Glomerular endothelial cell (primary cell): ENCODE measurements at places on chromosomes 7 and 10.

GRCh38 chr10:48478469-48478868 lies 126.4 kb downstream of the ARHGAP22 start:
- DNase-seq = no peak

DNA sequence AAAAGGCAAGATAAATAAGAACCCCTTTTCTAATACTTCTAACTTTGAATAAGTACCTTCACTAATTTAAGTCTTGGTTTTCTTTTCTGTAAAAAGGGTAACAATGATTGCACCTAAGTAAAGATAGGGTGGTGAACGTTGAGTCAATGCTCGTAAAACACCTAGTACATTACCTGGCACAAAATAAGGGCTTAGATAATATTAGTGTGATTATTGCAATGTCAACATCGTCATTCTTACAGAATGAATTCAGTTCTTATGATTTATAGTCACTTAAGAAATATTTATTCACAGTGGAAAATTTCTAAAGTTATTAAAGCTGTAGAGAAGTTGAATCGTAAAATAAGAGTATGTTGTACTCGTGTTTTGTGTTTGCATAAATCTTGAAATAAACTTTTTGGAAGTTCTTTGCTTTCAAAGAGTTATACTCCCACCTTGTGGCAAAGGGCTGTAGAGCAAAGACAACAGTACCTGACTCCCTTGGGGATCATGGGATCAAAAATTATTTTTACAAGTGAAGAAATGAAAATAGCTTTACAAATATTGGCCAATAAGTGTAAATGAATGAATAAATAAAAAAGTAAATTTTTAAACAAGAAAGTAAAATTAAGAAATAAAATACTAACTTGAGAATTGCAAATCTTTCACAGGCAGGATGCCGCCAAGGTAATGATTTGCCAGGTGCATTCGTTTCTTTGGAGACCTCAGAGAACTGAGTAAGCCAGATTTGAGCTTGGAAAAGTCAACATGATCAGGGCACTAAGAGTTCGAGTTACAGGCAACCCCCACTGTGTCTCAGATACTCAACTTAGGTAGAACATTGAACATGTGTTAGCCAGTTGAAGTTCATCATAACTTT lies 285.8 kb upstream of the CACNA2D1 start:
- peak; percentile 37 for DNase-seq

- DNase-seq = no peak
Observed at GRCh38 chr10:77586719-77587415, 50.7 kb downstream of the KCNMA1 start.

GRCh38 chr10:46175831-46176230 lies 111.0 kb upstream of the ANTXRL start:
- no peak for DNase-seq

DNA sequence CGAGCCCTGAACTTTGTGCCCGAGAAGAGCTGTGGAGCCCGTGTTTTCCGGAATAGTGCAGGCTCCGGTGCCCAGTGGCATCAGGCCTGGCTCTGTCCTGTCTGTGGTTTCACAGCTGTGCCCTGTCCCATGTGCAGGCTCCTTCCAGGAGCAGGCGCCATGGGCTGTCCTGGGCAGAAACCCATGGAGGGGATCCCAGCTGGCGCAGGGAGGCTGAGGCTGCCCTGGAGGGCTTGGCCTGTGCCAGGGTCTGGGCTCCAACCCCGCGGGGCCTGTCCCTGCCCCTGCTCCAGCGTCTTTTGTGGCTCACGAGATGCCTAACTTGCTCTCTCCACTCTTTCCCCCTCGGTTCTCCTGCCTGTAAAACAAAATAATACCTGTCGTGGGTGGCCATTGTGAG lies 23.3 kb upstream of the CRHR2 start:
- DNase-seq = no peak

DNA sequence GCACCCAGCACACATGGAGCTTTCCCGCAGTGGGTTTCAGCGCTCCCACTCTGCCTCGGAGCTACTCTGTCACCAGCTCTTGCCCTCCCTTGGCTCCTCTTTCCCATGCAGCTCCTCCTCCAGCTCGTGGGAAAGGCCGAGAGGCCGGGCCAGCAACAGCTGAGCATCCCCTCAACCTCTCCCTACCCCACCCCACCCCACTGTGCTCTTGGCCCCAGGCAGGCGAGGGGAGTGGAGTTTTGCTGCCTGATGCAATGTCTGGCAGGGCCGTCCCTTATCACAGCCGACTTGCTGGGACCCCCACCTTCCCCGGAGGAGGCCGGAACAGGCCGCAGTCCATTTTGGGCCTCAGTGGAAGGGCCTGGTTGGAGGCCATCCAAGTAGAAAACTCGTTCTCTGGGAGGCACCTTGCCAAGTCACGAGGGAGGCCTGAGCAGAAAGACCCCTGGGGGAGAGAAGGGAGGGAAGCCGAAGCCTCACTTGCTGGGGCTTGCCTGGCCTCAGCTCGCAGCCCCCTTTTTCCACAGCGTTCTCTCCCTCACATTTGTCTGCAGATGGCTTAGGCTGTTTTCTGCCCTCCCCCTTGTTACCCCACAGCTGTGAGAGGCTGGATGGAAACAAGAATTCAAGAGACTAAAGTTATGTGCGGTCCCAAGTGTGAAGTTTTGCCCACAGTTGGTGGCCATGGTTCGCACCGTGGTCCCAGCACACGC lies 35.3 kb downstream of the CHST3 start:
- DNase-seq = no peak

- DNase-seq = no peak
Observed at GRCh38 chr10:130895161-130895560, 416.4 kb downstream of the TCERG1L start.

DNA sequence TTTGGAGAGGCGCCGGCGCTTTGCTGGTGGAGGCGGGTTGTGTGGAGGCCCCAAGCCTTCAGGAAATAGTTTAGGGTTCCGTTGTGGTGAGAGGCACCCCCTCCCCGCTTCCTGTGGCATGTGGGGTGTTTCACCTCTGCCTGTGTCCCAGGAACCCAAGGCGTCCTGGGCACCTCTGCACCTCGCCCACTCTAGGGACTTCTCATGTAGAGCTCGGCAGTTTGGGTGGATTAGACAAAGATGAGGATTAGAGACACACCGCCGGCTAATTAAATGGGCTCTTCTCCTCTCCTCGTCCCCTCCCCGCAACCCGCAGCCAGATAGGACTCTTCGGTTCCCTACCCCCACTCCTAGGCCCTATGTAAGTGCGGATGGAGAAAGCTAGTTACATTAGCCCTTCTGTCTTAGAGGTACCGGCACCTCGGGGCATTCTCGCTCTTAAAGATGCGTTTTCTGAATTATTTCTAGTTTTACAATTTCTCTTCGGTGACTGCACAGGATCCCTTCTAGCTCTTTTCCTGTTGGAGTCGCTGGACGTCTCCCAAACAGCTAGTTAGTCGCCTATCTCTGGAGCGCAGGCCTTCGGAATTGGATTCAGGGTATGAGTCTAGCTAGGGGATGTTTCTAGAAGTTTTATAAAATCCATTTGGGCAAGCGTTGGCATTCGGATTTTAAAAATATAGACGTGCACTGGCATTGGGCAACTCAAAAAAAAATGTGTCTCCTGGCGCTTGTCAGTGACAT lies 7.8 kb downstream of the PTF1A start:
- DNase-seq = no peak

DNA sequence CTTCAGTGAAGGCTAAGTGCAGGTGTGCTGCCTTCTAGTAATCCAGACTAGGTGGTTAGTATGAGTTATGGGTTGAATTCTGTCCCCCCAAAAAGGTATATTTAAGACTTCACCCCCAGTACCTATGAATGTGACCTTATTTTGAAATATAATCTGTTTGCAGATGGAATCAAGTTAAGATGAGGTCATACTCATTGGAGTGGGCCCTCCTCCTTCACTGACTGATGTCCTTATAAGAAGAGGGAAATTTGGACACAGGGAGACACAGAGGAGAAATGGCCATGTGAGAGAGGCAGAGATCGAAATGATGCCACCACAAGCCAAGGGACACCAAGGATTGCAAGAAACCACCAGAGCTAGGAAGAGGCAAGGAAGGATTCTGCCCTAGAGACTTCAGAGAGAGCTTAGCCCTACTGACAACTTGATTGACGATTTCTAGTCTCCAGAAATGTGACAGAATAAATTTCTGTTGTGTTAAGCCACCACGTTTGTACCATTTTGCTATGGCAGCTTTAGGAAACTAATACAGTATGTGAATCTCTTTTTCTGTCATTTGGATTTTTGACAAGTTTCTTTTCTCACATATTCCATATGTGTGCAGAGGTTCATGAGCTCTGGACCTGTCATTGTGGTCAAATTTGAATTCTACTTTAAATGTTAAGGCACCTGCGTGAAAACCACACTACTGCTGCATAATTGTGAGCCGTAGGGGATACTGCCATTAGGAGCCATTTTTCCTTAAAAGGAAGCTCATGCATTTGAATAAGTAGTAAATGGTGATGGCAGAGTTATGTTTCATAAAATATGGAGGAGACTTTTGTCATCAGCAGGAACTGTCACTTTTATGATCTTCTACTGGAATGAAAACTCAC lies 2.6 kb upstream of the RPA3 start:
- no peak for DNase-seq

- no peak for DNase-seq
Observed at GRCh38 chr7:2478399-2478785, 2.2 kb upstream of the GRIFIN start.

GRCh38 chr7:91127959-91128358 lies 136.3 kb upstream of the FZD1 start:
- no peak for DNase-seq

GRCh38 chr7:45585628-45586027 lies 11.5 kb downstream of the ADCY1 start:
- no peak for DNase-seq

DNA sequence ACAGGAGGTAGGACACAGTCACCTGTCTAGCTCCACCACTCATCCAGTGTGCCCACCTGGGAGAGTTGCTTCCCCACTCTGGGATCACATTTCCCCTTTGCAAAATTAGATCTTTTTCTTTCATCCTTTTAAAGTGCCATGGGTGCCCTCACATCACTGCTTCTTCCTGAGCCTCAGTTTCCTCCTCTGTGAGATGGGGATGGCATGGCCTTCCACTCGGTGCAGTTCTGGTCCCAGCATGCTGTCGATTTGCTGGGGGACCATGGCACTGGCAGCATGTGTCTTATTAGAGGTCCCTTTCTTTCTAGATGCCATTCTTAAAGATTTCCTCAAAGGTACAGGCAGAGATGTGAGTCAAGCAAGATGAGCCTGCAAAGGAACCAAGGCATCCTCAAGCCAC lies 158.3 kb upstream of the ZMIZ1 start:
- DNase-seq = no peak

DNA sequence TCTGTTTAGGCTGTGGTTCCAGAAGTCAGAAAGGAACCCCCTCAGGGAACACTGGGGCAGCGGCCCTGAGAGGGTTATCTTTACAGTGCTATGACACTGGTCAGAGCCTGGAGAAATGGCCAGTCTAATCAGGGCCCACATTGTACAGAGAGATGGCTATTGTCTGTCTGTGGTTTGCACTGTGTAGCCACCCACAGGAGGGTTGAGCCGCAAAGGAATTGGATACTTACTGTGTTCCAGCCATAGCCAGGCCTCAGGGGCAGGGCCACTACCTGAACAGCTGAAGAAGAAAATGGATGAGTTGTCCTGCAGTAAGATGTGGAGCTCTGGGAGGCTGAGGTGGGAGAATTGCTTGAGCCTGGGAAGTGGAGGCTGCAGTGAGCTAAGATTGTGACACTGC lies 47.5 kb upstream of the PODXL start:
- DNase-seq = no peak

DNA sequence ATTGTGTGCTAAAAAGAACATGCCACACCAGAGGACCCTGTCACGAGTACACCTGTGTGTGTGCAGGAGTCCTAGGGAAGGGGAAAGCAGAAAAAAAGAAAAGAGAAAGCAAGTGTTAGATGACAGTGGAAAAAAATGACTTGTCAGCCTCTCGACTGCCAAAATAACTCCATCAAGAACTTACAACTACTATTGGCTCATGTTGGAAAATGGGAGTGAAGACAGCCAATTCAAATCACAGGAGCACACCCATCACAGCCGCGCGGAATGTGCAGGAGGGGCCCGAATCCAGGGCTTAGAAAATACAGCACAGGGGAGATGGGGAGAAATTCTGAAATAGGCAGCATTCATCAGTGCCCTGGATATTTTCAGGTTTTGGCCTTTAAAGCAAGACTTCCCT lies 38.1 kb upstream of the FOXI2 start:
- no peak for DNase-seq

- DNase-seq = no peak
Observed at GRCh38 chr10:103111031-103111917, 81.8 kb downstream of the NT5C2 start.

- no peak for DNase-seq
Observed at GRCh38 chr7:164882-165660, 27.3 kb upstream of the FAM20C start.
